ENCODE measurements at places on chromosomes 12 and 14.

- no peak for DNase-seq
These were observed 160.7 kb upstream of the TMTC1 start for GRCh38 chr12:29944269-29945000.

- DNase-seq = no peak
These were observed 14.4 kb downstream of the EVL start for GRCh38 chr14:100079726-100080005.

DNA sequence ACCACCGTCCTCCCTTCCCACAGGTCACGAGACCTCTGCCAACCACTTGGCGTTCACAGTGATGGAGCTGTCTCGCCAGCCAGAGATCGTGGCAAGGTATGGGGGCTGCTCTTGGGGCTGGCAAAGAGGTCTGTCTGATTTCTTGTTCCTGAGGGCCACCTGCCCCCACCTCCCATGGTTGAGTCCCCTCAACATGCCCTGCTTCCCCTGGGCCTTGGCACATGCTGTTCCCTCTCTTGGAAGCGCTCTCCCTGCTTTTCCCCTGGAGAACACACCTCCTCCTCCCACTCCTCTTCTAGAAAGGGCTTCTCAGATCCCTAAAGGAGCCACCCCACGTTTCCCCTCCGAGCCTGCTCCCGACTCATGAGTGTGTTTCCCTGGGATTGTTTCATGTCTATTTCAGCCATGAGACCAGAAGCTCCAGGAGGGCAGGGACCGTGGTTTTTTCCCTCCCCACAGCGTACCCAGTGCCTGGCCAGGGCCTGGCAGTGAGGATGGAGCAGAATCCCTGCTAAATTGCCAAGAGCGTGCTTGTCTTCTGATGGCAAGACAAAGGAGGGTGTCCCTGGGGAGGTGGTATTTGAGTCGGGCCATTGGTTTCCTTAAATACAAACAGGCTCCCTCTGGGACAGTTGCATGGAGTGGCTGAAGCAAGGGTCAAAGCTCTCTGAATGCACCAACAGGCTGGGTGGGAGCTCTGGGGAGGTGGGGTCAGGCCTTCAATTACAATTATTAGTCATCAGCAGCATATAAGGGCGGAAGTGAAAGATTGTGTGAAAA lies 34.1 kb downstream of the CYP46A1 start:
- DNase-seq = no peak

- no peak for DNase-seq
These were observed 359.8 kb downstream of the EGLN3 start for GRCh38 chr14:33590891-33591630.

DNA sequence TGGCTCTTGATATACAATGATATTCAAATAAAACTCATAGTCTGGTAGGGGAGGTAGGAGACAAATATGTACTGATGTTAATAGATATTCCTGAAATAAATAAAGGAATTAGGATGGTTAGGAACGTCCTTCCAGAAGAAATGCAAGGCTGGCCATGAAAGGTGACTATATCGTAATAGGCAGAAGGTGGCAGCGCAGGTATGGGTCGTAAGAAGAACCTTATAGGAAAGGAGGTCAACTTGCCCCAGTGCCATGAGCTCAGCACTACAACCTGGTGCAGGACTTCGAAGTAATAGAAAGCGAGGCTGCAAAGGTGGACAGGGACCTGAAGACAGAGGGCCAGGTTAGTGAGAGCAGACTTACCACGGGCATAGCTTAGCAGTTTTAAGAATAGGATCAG lies 55.3 kb upstream of the FGD4 start:
- no peak for DNase-seq

- DNase-seq = no peak
These were observed 33.4 kb downstream of the CHST11 start for GRCh38 chr12:104490186-104490585.

- DNase-seq = no peak
These were observed 75.6 kb upstream of the FRMD6 start for GRCh38 chr14:51576117-51576430.

- DNase-seq = no peak
These were observed 5.1 kb upstream of the TMED10 start for GRCh38 chr14:75181293-75182062.

- DNase-seq = no peak
These were observed 233.0 kb upstream of the PLEKHG7 start for GRCh38 chr12:92469837-92470236.

- no peak for DNase-seq
These were observed 8.1 kb upstream of the ATP5MC2 start for GRCh38 chr12:53683983-53684382.

DNA sequence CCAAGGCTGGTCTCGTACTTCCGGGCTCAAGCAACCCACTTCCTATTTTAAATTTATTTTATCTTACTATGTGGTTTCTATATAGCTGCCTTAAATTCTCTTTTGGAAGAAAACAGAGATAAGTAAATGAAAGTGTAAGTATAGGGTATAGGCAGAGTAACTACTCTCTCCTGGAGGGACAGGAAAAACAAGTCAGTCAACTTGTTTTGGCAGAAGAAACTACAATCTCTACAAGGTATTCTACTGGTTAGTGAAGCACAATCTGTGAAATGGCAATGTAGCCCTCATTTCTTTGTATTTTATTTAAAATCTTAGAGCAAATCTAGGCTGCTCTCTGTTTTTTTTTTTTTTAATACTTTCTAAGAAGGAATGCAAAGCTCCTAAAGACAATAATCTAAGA lies 55.4 kb downstream of the UBR7 start:
- DNase-seq = no peak

Data from epithelial cell of proximal tubule (primary cell).